ENCODE measurements at places on chromosomes 6 and 20.

GRCh38 chr6:97842521-97842920 is 559.5 kb upstream of the MMS22L start:
- DNase-seq: no peak

- peak; percentile 13 for DNase-seq
These were observed 416 bp downstream of the PTPRK start for GRCh38 chr6:128519931-128520435.

- no peak for DNase-seq
These were observed 138.3 kb downstream of the IPCEF1 start for GRCh38 chr6:154218301-154218700.

DNA sequence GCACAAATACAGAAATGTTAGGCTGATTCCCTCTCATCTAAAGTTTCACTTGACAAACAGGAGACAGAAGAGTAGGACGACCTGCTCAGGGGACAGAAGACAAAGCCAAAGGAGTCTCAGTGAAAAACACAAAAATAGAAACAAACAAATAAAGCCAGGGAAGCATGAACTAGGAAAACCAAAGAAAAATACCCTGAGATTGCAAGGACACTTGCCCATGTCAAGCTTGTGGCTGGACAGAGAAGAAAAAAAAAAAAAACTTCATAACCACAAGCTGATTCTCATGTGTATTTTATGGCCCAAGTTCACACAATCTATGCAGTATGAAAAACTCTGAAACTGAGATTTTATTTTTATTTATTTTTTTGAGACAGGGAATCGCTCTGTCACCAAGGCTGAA is 85.6 kb upstream of the BEND6 start:
- no peak for DNase-seq

DNA sequence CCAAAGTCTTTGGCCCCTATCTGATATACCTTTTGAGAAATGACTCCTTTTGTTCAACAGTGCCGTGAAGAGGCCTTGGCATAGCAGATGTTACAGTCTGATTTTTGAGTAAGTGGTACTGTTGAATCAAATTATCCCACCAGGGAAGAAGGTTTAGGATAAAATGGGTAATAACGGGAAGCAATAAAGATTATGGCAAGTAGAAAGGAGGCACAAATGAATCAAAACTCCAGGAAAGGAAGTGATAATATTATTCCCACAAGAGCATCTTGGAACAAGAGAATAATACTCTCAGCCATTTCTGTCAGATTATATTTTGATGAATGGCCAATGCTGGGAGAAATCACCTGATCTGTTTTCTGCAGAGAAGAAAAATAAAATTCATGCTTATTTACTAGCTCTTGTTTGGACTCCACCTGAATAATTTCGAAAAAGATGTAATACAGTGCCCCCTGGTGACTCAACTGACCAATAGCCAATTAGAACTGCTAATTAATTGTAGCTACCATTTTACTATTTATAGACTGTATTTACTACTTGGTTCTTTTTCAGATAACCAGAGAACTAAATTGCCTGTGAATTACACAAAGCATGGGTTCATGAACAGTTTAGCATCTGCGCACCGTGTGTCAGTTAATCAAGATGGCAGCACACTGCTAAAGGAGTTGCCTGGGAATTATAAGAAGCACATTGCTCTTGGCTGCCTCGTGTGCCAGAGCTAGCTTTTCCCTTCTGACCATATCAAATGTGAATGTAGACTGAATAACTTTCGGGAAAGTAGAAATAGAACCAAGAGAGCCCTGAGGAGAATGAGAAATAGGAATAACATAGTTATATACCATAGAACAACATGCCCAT is 78.5 kb upstream of the TRDN start:
- DNase-seq: no peak

- no peak for DNase-seq
These were observed 153.4 kb upstream of the SALL4 start for GRCh38 chr20:51955756-51956155.

DNA sequence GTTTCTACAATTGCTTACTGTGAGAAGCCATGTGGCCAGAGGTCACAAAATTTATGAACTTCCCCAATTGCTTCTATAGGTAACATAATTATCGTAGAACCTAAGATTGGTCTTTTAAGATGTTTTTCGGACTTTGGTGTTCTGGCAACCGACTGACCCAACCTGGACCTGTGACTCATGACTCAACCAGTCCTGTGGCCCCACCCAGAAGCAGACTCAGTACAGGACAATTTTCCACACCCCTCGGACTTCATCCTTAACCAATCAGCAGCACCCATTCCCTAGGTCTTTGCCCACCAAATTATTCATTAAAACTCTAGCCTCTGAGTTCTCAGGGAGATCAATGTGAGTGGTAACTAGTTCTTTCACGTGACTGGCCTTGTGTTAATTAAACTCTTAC is 26.4 kb upstream of the AKAP12 start:
- no peak for DNase-seq

GRCh38 chr6:25022140-25022553 is 86.4 kb upstream of the RIPOR2 start:
- no peak for DNase-seq

GRCh38 chr20:59400708-59401107 is 100.3 kb downstream of the EDN3 start:
- DNase-seq: peak; percentile 33

DNA sequence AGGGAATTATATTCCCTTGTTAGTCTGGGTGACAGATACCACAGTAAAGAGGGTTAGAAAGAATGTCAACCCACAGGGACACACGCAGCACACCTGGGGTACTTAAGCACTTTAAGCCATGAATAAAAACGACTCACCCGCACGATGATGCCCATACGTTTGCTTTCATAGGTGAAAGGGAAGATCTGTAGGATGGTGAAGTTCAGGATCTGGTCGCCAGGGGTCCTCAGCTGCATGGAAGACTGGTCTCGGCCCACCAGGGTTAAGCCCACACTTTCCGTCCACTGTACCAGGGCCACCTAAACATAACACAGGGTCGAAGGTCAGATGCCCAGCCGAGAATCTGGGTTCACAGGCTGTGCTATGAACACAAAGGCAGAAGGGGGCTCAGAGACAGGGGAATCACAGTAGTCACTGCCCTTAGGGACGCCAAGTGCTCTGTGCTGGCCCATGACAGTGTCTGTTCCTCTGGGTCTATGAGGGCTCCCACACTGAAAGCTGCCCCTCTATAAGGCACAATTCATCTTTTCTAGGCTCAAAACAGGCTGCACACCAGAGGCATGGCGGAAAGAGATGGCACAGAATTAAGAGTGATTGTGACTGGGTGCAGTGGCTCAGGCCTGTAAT is 96.8 kb upstream of the NFATC2 start:
- peak; percentile 53 for DNase-seq

DNA sequence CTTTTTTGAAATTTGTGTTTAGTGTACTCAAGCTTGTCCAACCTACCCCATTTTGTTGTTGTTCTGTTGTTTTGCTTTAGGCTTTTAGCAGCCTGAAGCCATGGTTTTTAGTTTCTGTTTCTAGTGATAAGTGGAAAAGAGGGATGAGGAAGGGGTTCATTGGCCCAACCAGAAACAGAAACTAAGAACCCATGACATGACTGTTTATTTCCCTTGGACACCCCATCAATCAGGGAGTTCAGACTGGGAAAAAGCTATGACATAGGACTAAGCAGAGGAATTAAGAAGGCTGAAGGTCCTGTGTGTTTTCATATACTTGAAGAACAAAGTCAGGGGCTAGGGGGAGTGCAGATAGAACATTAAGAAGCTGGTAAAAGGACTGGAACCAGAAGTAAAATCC is 194.5 kb upstream of the THEMIS start:
- DNase-seq: no peak

GRCh38 chr6:1296542-1296941 is 15.4 kb upstream of the FOXQ1 start:
- DNase-seq: no peak

GRCh38 chr6:115914098-115914497 is 146.6 kb downstream of the FRK start:
- no peak for DNase-seq
